ENCODE measurements at places on chromosomes 13 and 19. TPM values are rescaled to one million over a fixed set of nuclear protein-coding genes. Genes with fewer than 3 reads are reported as not detected.

Gene ATP12A
- 0.59 TPM for total RNA-seq

DNA sequence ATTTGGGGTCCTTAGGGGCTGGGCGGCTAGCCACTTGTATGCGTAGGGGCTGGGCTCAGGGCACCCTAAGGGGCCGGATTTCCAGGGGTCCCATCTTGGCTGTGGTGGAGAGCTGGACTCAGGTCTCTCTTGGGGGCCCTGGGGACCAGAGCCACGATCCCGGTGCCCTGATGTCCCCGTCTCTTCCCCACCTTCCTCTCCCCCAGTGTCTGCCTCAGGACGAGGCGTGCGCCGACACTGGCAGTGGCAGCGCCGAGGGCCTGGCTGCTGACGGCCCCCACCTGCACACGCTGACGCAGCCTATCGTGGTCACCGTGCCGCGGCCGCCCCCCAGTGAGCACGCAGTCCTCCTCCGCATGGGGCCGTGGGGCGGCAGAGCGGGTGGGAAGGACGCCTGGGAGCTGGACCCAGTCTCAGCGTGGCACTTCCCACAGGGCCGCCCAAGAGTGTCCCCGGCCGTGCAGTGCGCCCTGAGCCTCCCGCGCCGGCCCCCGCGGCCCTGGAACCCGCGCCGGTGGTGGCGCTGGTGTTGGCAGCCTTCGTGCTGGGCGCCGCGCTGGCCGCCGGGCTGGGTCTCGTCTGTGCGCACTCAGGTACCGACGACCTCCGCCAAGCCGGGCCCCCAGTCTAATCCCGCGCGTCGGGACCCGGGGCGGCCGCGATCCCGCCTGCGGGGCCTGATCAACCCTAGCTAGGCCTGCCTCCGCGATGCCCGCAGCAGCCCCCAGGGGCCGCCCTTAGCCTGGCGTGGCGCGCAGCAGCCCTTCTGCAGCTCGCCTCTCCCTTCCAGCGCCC, 2.7 kb upstream of the SNAPC2 start:
- DNase-seq = no peak

GRCh38 chr19:18292810-18293641, 11.6 kb upstream of the JUND start:
- peak; percentile 75 for DNase-seq

Gene SAMD1
- 34.9 TPM for total RNA-seq

- no peak for DNase-seq
Observed at GRCh38 chr19:33519416-33519815, 2.2 kb downstream of the PEPD start.

Gene CYP2A7
- 0.10 TPM for total RNA-seq

Gene PCCA
- 165 TPM for total RNA-seq

GRCh38 chr19:32676186-32676894, 692 bp downstream of the RGS9BP start:
- DNase-seq = no peak

DNA sequence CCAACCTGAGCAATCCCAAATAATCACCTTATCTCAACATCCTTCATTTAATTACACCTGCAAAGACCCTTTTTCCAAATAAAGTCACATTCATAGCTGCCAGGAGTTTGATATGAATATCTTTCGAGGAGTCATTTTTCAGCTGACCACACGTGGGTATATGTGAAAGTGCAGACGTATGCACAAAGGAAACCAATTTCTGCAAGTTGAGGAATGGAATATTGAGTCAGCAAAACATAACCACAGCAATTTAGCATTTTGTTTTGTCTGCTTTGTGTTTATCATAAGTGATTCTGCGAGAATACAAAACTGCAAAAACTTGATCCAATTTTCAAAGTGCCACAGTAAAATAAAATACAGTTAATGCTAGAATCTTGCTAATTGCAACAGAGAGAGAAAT, 295.9 kb downstream of the SUCLA2 start:
- DNase-seq = no peak

- peak; percentile 88 for DNase-seq
Observed at GRCh38 chr13:35157143-35157755, 215.2 kb downstream of the NBEA start.

- no peak for DNase-seq
Observed at GRCh38 chr19:19071897-19072296, 8.1 kb downstream of the SLC25A42 start.

Gene SIGLEC10
- total RNA-seq = 3.7 TPM

GRCh38 chr19:1512671-1513498, at the start of gene ADAMTSL5:
Gene ADAMTSL5 (minus strand): TSS chr19:1513019. CDS start chr19:1510943, 2,076 bp downstream.
- DNase-seq = no peak

- DNase-seq = no peak
Observed at GRCh38 chr19:3186891-3187661, 1.3 kb downstream of the NCLN start.

DNA sequence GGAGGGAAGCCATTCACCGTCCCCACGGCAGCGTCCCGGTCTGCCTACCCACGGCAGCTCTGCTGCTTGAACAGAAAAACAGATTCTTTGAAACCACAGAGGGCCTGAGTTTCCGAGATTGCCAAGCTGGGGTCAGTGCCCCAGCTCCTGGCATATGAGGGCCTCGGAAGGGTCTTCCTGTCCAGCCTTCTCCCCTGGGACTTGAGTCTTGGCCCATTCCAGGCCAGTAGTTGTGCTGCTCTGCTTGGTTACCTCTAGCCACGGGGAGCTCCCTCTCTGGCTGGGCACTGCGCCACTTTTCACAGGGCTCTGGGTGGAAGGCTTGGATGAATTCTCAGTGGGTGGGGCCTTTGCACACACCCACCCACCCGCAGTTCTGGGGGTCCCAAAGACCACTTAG, 8.6 kb upstream of the SPIB start:
- DNase-seq = no peak

GRCh38 chr13:74197677-74198429, 63.6 kb upstream of the KLF12 start:
- DNase-seq = no peak

Gene ZNF805
- 32.8 TPM for total RNA-seq

DNA sequence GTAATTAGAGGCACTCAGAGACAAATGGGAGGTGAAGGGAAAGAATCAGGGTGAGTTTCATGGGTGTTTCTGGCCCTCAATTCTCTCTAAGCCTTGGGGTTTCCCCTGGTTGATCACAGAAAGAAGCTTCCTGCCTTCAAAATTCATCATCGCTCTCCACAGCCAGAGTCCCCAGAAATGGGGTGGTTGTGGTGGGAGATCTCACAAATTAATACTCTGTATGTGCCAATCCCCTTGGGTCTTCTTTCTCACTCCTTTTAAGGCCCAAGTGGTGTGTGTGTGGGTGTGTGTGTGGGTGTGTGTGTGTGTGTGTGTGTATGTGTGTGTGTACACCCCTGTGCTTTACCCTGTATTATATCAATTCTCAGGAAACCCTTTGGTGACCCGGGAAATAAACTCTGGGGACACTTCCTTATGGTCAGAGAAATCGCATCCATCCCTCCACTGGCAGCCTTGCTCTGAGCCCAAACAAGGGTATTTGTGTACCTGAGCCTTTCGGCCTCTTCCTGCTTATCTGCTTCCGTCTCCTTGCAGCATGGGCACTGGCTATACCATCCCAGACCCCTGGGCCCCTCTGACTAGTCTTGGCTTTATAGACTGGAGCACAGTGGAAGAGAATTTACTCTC, 2.8 kb upstream of the FCGBP start:
- no peak for DNase-seq

Gene ISOC2
- 59.3 TPM for total RNA-seq

Gene CPB2
- 0.11 TPM for total RNA-seq

DNA sequence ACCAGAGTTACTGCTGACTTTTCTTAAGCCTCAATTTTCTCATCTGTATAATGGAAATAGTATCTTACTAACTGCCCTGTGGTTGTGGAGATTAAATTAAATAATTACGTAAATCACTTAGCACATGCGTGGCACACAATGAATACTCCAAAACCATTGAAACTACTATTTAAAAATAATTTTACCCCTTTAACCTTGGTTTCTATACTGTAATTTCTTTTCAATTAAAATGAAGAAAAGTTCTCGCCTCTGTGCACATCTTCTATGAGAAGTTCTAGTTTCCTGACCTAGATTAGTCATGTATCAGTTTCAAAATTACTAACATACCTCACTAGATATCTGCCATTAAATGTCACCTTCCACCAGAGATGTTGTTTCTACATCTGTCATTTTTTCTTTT, 5.7 kb downstream of the SLITRK1 start:
- DNase-seq = no peak

Gene RPL18A
- total RNA-seq = 422 TPM

DNA sequence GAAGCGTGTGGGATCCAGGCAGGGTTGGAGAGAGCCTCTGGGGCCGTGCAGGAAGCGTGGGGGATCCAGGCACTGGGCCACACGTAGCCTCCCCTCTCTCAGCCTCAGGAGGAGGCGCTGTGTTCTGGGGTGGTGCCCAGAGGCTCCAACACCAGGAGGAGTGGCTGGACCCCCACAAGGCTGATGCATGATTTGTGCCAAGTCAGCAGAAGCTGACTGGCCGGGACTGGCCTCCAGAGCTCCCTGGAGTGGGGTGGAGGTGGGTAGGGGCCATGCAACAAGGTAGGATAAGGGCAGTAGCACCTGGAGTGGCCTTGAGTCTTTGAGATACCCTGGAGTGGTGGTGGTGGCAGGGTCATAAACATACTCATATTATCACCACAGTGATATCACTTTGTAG, 75.3 kb downstream of the ERICH6B start:
- no peak for DNase-seq

- DNase-seq = peak; percentile 76
Observed at GRCh38 chr13:77779552-77780272, 82.2 kb downstream of the SLAIN1 start.

Gene CEACAM16
- not detected for total RNA-seq

- no peak for DNase-seq
Observed at GRCh38 chr13:102220681-102221228, 181.1 kb downstream of the FGF14 start.
